ENCODE measurements at places on chromosomes 16 and 17. TPM values are rescaled to one million over a fixed set of nuclear protein-coding genes. Genes with fewer than 3 reads are reported as not detected.

The C16orf90 gene
- not detected for polyA plus RNA-seq

DNA sequence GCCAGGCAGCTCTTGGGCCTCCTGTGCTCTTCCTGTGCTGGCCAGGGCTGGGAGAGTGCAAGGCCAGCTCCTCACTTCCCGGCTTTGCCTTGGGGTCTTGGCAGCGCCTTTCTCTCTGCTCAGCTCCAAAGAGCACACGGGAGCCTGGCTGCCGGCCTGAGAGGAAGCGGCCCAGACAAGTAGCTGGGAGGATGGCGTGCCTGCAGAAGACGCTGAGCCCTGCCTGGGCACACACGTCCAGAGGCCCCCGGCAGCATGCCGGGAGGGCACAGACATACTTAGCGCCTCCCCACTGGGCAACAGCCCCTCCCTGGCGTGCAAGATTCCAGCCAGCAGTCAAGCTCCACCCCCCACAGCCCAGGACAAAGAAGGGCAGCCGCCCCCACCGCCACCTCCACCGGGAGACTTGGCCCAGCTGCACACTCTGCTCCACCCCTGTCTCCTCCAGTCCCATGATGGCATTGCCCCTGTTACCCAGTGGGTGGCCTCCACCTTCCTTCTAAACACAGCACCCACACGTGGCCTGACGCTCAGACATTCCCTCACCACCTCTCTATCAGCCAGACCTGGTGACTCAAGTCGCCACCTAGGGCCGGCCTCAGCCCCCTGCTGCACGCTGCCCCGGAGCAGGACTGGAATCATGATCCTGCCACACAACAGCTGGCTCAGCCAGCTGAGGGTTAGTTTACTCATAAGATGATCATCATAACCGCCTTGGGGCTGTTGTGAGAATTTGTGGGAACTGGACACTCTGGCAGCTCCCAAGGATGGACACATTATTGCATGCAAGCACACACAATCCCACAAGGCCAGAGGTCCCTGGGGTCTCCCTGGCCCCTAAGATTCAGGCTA lies 12.4 kb downstream of the SGCA start:
- H3K27me3 ChIP-seq = no peaks in the 10 kb centered on the region
- no peaks in the 10 kb centered on the region for H3K36me3 ChIP-seq
- peaks cover 10% of the 10 kb centered on the region for H3K4me1 ChIP-seq
- H3K4me3 ChIP-seq = no peak overlapping the region

DNA sequence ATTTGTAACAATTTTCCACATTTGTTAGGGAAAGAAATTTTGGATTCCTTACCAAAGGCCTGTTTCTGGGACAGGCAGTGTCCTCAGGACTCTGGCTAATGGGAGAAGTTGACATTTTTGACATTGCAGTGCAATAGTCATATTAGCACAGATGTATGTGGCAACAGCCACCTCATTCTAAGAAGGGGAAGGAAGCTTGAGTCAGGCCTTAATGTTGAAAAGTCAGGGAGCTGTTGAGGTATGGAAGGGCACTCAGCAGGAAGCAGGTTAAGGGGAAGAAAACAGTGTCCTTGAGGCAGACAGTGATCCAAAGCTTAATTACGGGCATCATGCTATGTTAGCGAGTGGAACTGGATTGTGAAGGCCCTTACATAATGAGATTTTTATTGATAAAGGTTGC lies 20.9 kb downstream of the AKTIP start:
- no peak overlapping the region for H3K4me3 ChIP-seq
- no peak overlapping the region for H3K27ac ChIP-seq
- DNase-seq = no peak
- H3K36me3 ChIP-seq = peaks cover 27% of the 10 kb centered on the region
- H3K4me1 ChIP-seq = no peaks in the 10 kb centered on the region

DNA sequence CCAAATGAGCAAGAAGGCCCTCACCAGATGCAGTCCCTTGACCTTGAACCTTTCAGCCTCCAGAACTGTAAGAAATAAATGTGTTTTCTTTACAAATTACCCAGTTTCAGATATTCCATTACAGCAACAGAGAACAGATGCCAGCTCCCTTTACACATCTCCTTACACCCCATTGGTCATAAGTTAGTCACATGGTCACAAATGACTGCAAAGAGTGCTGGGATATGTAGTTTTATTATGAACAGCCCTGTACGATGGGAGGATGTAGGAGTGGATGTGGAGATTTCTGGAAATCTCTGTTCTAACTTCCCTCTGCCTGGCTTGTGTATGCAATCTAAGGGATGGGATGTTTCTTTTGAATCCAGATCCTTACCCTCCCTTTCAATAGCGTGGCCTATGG lies 13.3 kb upstream of the RPL38 start:
- peak; percentile 67 for DNase-seq
- H3K27ac ChIP-seq = no peak overlapping the region
- peaks cover 12% of the 10 kb centered on the region for H3K27me3 ChIP-seq
- H3K4me3 ChIP-seq = no peak overlapping the region
- H3K4me1 ChIP-seq = no peaks in the 10 kb centered on the region
- no peaks in the 10 kb centered on the region for H3K36me3 ChIP-seq

DNA sequence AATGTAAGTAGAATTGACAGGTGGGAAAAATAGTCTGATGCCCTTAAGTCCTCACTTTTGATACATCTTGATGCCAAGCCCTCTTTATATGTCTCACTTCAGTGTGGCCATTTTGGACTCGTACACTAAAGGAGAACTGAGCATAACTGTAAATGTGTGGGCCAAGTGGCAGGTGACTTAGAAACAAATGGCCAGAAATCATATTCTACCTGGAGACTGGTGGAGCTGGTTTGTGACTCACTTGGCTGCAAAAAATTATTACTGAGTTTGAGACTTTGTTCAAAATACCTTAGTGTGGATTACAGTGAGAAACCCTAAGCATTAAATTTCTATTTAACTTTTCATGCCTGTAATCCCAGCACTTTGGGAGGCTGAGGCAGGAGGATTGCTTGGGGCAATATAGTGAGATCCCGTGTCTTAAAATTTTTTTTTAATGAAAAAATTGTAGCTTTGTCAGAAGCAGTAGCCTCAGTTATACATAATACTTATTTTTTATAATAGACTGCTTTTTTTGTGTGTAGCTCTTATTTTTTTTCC lies 5.0 kb downstream of the HAPSTR1 start:
- no peaks in the 10 kb centered on the region for H3K27me3 ChIP-seq
- no peaks in the 10 kb centered on the region for H3K36me3 ChIP-seq

DNA sequence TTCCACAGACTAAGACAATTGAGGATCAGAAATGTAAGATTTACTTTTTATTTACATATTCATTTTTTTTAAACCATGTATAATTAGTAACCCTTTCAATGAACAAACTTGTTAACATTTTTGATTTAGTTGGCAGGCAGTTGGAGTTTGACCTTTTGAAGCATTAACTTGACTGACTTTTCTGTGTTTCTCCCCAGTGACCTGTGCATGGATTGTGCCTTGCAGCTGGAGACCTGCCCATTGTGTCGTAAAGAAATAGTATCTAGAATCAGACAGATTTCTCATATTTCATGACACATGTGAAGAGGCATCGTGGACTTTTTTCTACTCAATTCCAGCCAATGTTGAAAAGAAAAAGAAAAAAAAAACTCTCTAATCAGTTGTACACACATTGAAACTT lies 6.4 kb upstream of the ARL2BP start:
- no peak overlapping the region for H3K4me3 ChIP-seq
- H3K36me3 ChIP-seq = peaks cover 11% of the 10 kb centered on the region
- no peaks in the 10 kb centered on the region for H3K27me3 ChIP-seq
- H3K4me1 ChIP-seq = peaks cover 3% of the 10 kb centered on the region

The RNF112 gene
- polyA plus RNA-seq = 3.0 TPM

DNA sequence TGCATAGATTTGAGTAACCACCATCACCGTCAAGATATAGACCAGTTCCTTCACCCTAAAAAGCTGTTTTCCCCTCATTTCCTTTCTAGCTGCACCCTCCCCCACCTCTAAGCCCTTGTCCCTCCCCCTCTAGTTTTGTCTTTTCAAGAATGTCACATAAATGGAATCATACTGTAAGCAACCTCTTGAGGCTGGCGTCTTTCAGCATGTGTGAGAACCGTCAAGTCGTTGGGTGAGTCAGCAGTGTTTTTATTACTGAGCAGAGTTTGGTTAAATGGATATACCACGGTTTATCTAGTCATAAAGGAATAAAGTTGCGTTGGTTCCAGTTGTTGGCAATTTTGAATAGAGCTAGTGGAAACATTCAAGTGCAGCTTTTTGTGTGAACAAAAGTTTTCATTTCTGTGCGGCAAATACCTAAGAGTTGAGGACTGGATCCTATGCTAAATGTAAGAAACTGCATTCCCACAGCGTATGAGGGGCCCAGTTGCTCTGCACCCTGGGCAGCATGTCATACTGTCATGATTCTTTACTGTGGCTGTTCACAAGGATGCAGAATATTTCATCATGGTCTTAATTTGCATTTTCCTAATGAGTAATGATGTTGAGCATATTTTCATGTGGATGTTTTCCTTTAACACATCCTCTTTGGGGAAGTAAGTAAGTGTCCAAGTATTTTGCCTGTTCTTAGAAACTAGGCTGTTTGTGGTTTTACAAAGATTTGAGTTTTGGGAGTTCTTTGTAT lies 264.3 kb downstream of the CPPED1 start:
- no peaks in the 10 kb centered on the region for H3K27me3 ChIP-seq
- DNase-seq = no peak
- H3K27ac ChIP-seq = no peak overlapping the region
- no peaks in the 10 kb centered on the region for H3K36me3 ChIP-seq

GRCh38 chr17:41695954-41696757 lies 7.5 kb downstream of the EIF1 start:
- DNase-seq = peak; percentile 90
- H3K4me3 ChIP-seq = no peak overlapping the region
- no peaks in the 10 kb centered on the region for H3K27me3 ChIP-seq
- H3K4me1 ChIP-seq = peaks cover 7% of the 10 kb centered on the region

The ABI3 gene
- polyA plus RNA-seq = 16.2 TPM

DNA sequence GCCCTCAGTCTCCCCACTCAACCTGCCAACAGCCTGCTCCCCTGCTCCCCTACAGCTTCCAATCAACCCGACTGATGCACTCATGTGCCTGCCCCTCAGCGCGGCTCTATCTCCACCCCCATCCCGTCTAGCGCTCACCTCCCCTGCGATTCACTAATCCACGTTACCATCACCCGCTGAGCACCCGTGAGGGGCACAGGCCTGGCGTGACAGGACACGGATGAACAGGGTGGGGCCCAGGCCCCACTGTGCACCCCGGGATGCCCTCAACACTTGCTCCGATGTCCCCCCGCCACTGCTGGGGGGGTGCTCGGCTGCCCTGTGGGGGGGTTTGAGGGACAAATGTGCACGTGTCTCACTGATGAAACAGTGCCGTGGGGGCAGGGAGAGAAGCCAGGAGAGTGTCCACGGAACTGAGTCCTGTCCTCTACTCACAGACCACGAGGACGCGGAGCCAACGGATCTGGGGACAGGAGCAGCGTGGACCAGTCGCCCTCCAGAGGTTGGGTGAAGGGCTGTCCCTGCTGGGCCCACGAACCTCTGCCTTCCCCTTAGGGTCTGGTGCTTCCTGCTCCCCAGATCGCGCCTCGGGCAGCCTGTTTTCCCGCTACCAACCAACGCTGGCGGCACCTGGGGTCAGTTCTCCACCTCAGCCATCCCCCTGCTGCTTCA lies 66.7 kb downstream of the RPH3AL start:
- H3K36me3 ChIP-seq = peaks cover 11% of the 10 kb centered on the region
- no peaks in the 10 kb centered on the region for H3K4me1 ChIP-seq
- no peak overlapping the region for H3K4me3 ChIP-seq
- H3K27me3 ChIP-seq = no peaks in the 10 kb centered on the region
- H3K27ac ChIP-seq = no peak overlapping the region

- H3K4me1 ChIP-seq = peaks cover 47% of the 10 kb centered on the region
- H3K27ac ChIP-seq = no peak overlapping the region
- no peaks in the 10 kb centered on the region for H3K36me3 ChIP-seq
Measured at GRCh38 chr16:11057711-11058345, 113.5 kb downstream of the CLEC16A start.

The MT1F gene
- 10.9 TPM for polyA plus RNA-seq

The CCL15 gene
- polyA plus RNA-seq = 1.1 TPM

DNA sequence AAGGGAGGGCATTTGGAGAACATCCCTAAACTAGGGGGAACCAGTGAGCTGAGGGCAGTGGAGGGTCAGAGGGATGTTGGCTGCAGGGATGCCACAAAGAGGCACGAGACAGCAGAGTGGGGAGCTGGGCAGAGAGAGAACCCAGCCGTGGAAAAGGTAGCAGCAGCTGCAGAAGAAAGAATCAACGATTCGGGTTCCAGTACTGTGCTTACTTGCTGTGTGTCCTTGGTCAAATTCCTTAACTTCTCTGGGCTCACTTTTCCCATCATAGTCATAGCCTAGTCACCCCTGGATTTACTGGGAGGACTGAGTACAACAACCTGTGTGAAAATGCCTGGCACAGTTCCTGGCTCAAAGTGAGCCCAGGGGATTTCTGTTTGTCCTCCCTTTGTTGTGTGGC lies 12.8 kb upstream of the MMP2 start:
- DNase-seq = no peak
- no peaks in the 10 kb centered on the region for H3K27me3 ChIP-seq
- no peak overlapping the region for H3K27ac ChIP-seq
- no peaks in the 10 kb centered on the region for H3K4me1 ChIP-seq
- H3K36me3 ChIP-seq = no peaks in the 10 kb centered on the region

The CCL17 gene
- 3.5 TPM for polyA plus RNA-seq

- DNase-seq = no peak
- no peak overlapping the region for H3K4me3 ChIP-seq
- H3K36me3 ChIP-seq = peaks cover 6% of the 10 kb centered on the region
- H3K4me1 ChIP-seq = no peaks in the 10 kb centered on the region
- no peak overlapping the region for H3K27ac ChIP-seq
Measured at GRCh38 chr16:56815721-56816120, 49.3 kb upstream of the SLC12A3 start.

DNA sequence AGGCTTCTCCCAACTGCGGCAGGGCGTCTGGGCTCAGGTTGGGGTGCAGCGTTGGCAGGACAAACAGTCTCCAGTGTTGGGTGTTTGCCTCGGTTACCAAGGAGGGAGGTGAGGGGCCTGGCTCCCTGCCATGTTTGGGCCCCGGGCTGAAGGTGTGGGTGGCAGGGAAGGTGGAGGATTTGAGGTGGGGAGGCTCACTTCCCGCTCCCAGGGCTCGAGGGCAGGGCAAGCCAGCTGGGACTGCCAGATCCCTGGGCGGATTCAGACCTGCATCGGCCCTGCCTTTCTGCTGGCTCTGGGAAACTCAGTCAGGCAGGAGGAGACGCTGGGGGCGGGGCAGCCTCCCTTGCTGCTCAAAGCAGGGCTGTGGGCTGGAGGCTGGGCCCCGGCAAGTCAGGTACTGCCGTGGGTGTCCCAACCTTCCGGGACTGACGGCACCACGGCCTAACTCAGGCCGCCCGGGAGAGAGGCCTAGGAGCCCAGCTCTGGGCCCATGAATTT lies 31.3 kb upstream of the KRT17 start:
- no peak overlapping the region for H3K4me3 ChIP-seq
- peak; percentile 60 for DNase-seq
- peaks cover 29% of the 10 kb centered on the region for H3K4me1 ChIP-seq
- no peaks in the 10 kb centered on the region for H3K36me3 ChIP-seq
- peak overlapping the region; percentile 92 for H3K27ac ChIP-seq
- H3K27me3 ChIP-seq = no peaks in the 10 kb centered on the region
